Activated naive CD8-positive, alpha-beta T cell treated with anti-CD3 and anti-CD28 coated beads, Interleukin-2, amount 10 ng/mL, durations not matched to agents 7 days and 5 days (primary cell): ENCODE measurements at places on chromosomes 3 and 15.

GRCh38 chr3:124115956-124116355 lies 124.0 kb upstream of the ROPN1 start:
- H3K27me3 ChIP-seq = peaks cover 8% of the 10 kb centered on the region
- no peak overlapping the region for H3K4me3 ChIP-seq
- no peaks in the 10 kb centered on the region for H3K4me1 ChIP-seq
- DNase-seq = no peak

DNA sequence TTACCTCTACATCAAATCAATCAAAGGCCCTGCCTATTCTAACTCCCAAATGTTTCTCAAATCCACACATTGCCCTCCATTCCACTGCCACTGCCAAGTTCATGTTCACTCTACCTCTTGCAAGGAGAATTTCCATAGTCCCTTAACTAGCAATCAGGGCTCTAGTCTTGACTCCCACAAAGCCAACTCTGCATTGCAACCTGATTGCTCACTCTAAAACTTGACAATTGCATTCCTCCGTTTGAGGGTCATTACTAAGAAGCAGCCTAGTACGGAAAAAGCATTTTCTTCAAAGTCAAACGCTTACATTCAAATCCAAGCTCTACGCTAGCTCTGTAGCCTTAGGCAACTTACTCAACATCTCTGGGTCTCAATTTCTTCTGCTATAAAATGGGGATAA lies 1.2 kb downstream of the CPA3 start:
- DNase-seq = no peak
- H3K4me1 ChIP-seq = no peaks in the 10 kb centered on the region
- H3K36me3 ChIP-seq = no peaks in the 10 kb centered on the region
- no peak overlapping the region for H3K4me3 ChIP-seq

GRCh38 chr3:58308728-58309127 lies 2.4 kb downstream of the HTD2 start:
- H3K27ac ChIP-seq = peak overlapping the region; percentile 100
- H3K27me3 ChIP-seq = peaks cover 2% of the 10 kb centered on the region
- peak overlapping the region; percentile 17 for H3K4me3 ChIP-seq
- H3K4me1 ChIP-seq = peaks cover 22% of the 10 kb centered on the region

- H3K27ac ChIP-seq = no peak overlapping the region
- H3K4me1 ChIP-seq = no peaks in the 10 kb centered on the region
- DNase-seq = no peak
- H3K27me3 ChIP-seq = no peaks in the 10 kb centered on the region
- H3K36me3 ChIP-seq = no peaks in the 10 kb centered on the region
Observed at GRCh38 chr3:54358969-54359694, 236.8 kb downstream of the CACNA2D3 start.

- no peaks in the 10 kb centered on the region for H3K4me1 ChIP-seq
- no peaks in the 10 kb centered on the region for H3K36me3 ChIP-seq
- H3K27me3 ChIP-seq = peaks cover 8% of the 10 kb centered on the region
- no peak overlapping the region for H3K4me3 ChIP-seq
- H3K27ac ChIP-seq = no peak overlapping the region
Observed at GRCh38 chr3:179526482-179526881, 36.2 kb upstream of the ACTL6A start.

DNA sequence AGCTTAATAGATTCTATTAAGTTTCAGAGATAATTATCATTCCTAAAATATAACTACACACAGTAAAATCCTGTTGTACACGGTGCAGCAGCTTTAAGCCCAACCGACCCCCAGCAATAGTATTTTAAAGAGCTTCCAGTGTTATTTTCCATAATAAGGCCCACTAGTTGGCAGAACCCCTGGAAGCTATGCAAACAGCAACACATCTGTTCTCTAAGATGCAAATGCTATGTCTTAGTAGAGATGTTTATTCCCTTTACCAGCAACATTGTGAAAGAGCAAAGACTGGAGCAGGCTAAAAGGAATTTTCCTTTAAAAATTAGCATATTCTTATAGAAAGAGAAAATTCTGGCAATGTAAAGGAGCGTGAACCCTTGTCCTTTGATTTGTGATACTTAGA lies 819.7 kb upstream of the ALCAM start:
- no peaks in the 10 kb centered on the region for H3K36me3 ChIP-seq
- H3K4me3 ChIP-seq = no peak overlapping the region
- no peak for DNase-seq

DNA sequence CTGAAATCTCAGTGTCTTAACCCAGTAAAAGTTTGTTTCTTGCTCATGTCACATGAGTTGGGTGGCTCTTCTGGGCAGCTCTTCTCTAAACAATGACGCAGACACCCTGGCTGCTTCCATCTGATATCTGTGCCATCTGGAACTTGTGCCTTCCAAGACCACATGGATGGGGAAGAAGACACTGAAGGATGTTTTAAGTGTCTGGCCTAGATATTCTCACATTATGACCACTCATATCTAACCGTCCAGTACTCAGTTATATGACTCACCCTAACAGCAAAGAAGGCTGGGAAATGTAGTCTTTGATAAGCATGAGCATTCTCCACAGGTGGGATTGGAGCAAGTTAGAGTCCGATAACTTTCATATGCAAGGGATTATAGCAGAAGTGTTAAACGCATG lies 66.4 kb downstream of the RYR3 start:
- no peak for DNase-seq
- H3K4me3 ChIP-seq = no peak overlapping the region

DNA sequence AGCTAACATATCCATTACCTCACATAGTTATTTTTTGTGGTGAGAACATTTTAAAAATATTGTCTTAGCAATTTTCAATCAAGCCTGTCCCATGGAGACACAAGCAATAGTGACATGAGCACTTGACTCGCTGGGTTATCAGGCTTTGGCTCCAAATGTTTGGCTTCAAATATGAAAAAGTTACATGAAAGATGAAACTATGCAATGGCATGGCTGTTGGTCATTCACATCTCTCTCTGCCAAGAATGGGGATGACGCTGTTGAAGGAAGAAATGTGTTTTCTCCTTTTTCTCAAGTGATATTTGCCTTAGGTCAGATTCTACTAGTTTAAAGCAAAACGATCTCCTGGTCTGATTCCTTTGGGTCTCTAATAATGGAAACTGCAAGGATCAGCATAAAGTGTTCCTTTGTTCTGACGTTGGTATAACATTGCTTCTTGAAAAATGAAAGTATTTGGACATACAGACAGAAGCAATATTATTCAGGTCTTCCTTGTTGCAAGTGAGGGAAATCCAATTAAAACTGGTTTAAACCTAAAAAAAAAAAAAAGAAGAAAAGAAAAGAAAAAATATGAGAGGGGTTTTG lies 71.2 kb downstream of the SSUH2 start:
- H3K27ac ChIP-seq = no peak overlapping the region
- H3K4me3 ChIP-seq = no peak overlapping the region
- peaks cover 3% of the 10 kb centered on the region for H3K27me3 ChIP-seq
- peaks cover 1% of the 10 kb centered on the region for H3K36me3 ChIP-seq

DNA sequence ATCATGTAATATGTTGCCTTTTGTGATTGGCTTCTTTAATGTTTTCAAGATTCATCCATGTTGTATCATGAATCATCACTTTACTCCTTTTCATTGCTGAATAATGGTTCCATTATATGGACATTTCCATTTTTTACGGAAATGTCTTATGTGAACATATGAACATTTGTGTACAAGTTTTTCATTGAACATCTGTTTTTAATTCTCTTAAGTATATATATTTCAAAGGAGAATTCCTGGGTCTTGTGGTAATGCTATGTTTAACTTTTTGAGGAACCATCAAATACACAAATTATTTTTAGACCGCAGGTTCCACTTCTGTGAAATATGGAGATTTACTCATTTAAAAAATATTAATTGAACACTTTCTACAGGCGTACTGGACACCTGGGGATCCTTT lies 85.7 kb downstream of the ARIH1 start:
- no peaks in the 10 kb centered on the region for H3K27me3 ChIP-seq
- no peak overlapping the region for H3K27ac ChIP-seq
- H3K4me1 ChIP-seq = peaks cover 4% of the 10 kb centered on the region
- H3K36me3 ChIP-seq = peaks cover 23% of the 10 kb centered on the region

DNA sequence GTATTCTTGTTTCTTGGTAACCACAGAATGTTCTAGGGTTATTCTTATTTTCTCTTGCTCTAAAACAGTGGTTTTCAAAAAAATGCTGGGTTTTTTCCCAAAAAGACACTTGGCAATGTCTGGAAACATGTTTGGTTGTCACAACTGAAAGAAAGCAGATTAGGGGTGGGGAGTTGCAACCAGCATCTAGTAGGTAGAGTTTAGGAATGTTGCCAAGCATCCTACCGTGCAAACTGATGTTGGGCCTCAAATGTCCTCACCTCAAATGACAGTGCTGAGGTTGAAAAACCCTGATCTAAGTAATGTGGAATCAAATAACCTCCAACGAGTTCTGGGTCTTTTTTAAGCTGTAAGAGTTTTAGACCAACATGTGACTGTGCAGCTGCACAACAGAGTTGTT lies 270.5 kb upstream of the STT3B start:
- no peak overlapping the region for H3K4me3 ChIP-seq
- no peak for DNase-seq
- no peaks in the 10 kb centered on the region for H3K4me1 ChIP-seq
- peaks cover 1% of the 10 kb centered on the region for H3K36me3 ChIP-seq
- no peaks in the 10 kb centered on the region for H3K27me3 ChIP-seq

DNA sequence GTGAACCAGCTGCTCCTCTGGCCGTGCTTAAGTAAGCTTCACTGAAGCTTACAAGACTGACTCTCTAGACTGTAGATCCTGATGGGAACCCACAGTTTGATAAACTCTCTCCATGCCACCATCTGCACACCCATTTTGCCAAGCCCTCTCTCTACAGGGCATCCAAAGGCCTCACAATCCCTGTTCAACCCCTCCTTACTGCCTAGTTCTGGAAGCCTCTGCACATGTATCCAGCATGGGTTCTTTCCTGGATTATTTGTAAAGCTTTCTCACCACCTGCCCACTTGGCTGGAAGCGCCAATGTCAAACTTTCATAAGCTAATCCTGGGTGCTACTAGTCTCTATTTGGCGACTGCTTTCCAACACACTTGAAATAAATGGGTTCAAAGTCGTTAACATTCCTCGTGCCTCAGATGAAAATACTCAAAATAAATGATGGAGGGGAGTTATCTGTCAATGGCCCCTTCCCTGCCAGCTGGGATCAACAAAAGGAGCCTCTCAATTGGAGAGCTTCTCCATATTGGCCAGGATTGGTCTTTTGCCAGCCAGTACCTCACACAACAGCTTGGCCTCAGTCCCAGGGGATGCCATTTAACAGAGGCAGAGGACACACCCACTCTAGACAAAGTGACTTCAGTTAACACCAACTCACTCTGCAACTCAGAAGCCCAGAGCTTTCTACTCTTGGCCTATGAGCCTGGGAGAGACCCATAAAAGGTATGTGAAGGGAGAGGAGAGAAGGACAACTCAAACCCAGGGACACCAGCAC lies 48.1 kb downstream of the SH3BP5 start:
- DNase-seq = no peak
- H3K4me1 ChIP-seq = peaks cover 8% of the 10 kb centered on the region
- peaks cover 7% of the 10 kb centered on the region for H3K27me3 ChIP-seq
- H3K4me3 ChIP-seq = no peak overlapping the region
- peaks cover 5% of the 10 kb centered on the region for H3K36me3 ChIP-seq

DNA sequence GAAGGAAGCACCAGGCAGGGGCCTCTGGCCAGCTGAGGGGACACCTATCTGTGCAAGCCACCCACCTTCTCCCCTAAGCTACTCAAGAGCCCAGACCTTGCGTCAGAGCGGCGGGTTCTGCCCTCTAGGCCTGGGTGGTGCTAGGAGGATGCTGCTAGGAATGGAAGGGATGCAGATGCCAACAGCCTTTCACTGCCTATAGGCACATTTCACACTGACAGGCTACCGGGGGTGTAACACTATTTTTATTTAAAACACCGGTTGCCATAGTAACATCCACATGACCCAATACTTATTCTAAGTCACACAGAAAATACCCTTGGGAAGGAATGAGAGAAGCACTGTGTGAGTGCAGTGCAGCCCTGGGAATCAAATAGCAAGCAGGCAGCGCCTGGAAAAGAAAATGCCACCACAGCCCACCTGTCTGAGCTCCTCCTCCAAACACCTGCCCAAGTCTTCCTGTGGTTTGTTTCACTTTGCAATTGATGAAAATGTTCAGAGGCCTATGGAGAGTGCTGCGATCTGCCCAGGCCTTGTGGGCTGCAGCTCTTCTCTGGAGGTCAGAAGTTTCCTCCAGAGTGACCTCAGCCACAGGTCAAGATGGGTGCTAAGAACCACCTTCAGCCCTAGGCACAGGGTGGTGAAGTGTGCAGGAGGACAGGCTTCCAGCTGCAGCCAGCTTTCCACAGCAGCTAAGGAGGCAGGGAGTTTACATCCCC lies 113.5 kb upstream of the TOPAZ1 start:
- H3K36me3 ChIP-seq = no peaks in the 10 kb centered on the region
- no peak overlapping the region for H3K27ac ChIP-seq
- H3K4me3 ChIP-seq = peak overlapping the region; percentile 11
- peaks cover 30% of the 10 kb centered on the region for H3K4me1 ChIP-seq
- no peak for DNase-seq

DNA sequence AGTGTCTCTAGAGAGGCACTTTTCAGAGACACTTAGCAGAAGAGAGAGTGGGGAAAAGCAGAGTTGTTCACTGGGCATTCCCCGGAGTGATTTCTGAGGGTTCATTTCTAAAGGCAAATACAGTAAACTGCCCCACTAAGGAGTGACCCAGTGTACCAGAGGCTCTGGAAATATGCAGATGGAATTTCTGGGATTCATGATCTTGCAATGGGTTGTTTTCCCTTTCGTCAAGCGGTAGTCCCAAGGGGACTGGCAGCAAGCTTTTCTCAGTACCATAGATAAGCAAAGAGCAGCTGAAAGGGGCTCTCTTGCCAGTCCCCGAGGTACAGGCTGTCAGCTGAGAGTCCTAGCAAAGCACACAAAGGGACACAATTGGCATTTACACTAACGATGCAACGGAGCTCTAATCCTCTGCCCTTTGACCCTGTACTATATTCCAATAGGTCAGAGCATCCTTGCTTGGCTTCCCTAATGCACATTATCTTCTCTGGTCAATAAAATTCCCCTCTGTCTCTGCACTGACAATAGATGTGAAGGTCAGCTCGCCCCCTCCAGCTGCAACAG lies 155.6 kb downstream of the SEMA6D start:
- no peaks in the 10 kb centered on the region for H3K4me1 ChIP-seq
- H3K36me3 ChIP-seq = no peaks in the 10 kb centered on the region
- DNase-seq = no peak
- no peak overlapping the region for H3K27ac ChIP-seq
- H3K4me3 ChIP-seq = no peak overlapping the region
- H3K27me3 ChIP-seq = no peaks in the 10 kb centered on the region

DNA sequence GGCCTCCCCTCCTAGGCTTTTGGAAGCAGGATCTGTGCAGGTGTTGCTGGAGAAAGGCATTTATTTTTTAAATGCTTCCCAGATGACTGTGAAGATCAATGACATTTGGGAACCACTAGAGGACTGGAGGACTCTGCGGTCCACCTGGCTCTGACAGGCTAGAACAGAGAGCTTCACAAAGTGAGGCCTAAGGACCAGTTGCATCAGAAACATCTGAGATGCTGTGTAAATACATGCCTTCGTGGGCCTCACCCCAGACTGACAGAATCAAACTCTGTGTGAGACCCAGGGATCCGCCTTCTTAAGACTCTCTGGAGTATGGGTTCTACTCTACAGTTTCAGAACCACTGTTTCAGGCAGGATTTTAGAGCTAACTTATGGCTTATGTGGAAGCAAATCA lies 105.0 kb upstream of the ICE2 start:
- peaks cover 71% of the 10 kb centered on the region for H3K4me1 ChIP-seq
- H3K27me3 ChIP-seq = no peaks in the 10 kb centered on the region
- H3K4me3 ChIP-seq = peak overlapping the region; percentile 80

GRCh38 chr3:120552184-120553172 lies 43.7 kb upstream of the NDUFB4 start:
- H3K4me3 ChIP-seq = no peak overlapping the region
- peaks cover 2% of the 10 kb centered on the region for H3K27me3 ChIP-seq
- no peaks in the 10 kb centered on the region for H3K4me1 ChIP-seq
- no peak for DNase-seq
